ENCODE measurements at places on chromosomes 12 and 14. TPM values are rescaled to one million over a fixed set of nuclear protein-coding genes. Genes with fewer than 3 reads are reported as not detected.

ARL1 gene
- 54.8 TPM for total RNA-seq

LRRC10 gene
- total RNA-seq = not detected

AICDA gene
- not detected for total RNA-seq

ZC2HC1C gene
- total RNA-seq = 0.90 TPM

SDSL gene
- 6.8 TPM for total RNA-seq

RCOR1 gene
- total RNA-seq = 11.2 TPM

RESF1 gene
- total RNA-seq = 87.3 TPM

ADSS1 gene
- total RNA-seq = 7.4 TPM

REP15 gene
- 1.5 TPM for total RNA-seq

ATP6V1D gene
- total RNA-seq = 96.8 TPM
